Keratinocyte (primary cell): ENCODE measurements at places on chromosomes 1 and 21.

DNA sequence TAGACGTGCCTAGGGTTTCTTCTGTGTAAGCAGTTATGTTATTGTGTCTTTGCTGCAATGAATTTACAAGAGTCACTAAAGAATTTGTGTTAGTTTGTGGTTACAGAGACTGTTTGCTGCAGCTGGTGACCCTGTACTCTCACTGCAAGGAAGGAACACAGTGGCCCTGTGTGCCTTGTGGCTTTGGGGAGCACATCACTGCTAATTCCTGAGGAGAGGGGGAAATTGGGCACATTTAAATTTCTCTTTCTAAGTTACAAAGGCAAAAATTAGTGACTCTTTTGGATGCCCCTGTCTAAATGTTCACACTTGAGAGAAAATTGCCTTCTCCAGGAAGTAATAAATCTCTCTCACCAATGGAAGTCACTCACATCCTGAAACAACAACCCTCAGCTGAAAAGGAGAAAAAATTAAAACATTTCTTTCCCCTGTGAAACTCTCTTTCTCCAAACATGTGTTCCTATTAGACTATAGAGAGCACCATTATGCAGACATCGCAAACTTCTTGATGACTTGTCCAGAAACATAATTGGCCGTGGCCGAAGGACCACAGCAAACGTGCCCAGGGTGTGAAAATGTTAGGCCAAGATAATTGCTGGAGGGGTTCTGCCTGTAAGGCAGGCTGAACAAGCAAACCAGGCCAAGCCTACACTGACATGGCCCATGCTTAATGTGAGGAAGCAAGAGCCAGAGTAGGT, 32.3 kb upstream of the SPAG17 start:
- no peak for DNase-seq

DNA sequence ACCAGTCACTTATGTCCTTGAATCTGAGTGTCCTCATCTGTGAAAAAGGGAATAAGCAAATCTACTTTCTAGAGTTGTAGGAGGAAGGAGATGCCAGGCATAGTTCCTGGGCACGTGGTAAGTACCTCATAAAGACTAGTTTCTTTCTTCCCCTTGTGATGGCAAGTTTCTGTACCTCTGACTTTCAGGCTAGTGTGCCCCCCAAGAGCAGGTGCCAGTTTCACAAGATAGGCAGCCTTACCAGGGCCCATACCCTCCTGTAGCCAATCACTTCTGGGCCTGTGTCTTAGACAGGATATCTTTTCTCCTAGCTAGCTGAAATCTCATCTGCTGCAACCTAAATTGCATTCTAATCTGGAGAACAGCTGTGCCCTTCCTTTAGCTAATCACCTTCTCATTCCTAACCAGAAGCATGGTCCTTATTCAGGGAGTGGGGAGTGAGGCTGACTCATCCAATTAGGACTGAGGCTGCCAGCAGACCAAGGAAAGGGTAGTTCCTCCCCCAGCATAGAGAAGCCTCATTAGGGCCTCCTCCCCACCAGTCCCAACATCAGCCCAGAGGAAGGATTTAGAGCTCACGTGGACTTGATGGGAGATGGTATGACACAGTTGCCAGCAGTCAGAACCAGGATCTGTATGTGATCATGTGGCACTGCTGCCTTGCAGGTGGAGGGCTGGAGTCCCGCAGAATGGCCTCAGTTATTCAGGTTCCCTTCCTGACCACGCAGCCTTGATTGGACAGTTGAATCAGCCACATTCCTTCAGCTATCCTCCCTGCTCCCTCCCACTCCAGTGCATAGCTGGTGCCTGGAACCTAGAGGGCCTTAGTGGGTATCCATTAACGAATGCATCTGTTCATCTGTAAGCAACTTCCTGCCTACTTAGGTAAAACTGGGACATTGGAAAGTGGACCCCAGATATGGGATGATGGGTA, 7.9 kb downstream of the KLHDC8A start:
- DNase-seq, result no peak

DNA sequence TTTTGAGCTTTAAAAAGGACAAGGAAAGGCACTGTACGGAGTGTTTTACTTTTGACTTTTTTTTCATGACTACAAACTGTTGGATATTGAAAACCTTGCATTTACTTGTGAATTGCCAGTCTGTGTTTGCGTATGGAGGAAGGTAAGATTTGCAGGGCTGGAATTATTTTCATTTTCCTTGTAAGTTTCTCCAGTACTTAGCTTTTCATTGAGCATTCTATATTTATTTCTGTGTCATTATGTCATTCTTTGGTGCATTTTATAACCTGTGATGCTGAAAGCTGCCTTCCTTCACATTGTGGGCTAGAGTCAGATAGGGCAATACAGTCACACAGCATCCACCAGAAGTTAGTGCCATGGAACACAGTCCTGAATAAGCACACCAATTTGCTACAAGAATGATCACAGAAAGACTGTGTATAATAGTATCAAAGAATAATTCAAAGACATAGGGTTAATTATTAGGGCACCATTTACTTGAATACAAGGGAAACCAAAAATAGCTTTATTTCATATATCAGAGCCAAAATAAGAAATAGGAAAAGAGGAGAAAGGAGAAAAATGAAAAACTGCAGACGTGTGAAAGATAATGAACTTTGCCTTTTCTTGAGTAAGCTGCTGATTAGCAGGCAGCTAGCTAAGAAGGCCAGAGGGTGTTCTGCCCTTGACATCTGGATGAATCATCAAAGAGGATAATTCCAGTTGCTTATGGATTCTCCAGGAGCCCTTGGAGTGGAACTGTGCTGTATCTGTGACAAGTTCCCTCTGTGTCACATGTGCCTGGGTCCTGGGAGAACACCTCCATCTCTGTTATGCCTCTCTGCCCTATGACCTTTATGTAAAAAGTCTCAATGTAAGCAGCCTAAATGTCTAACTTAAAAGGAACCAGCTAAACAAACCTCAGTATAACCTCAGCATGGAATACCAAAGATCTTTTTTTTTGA, 8.0 kb upstream of the FAM20B start:
- DNase-seq, result no peak

DNA sequence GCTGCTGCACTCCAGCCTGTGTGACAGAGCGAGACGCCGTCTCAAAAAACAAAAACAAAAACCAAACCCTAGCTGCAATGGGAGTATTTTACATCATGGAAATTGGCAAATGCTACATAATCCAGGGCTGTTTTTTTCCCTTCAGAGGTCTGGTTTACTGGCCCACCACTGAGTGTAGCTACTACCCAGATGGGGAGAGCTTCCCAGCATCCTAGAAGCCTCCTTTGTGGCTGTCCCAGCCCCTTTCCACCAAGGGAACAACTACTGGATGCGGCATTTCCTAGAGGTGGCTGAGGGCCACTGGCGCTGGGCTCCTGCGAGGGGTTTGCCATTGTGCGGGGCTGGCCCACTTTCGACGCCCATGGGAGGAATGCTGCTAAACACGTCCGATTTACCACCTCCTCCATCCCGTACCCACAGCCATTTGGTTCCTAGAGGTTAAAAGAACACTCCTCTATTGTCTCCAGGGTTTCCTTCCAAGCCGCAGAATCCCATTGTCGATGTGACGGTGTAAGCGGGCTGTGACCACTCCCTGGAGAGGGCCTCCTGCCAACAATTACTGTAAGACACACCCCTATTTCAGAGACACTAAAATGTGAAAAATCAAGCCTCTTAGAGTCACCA, 55.4 kb downstream of the RUNX3 start:
- no peak for DNase-seq

- DNase-seq, result no peak
These were observed 123.6 kb upstream of the ZNF648 start for GRCh38 chr1:182185136-182185535.

- no peak for DNase-seq
These were observed 437.4 kb downstream of the NPHP4 start for GRCh38 chr1:5554784-5555183.

GRCh38 chr1:166875734-166876539, at the start of gene TADA1:
Gene TADA1, minus strand, starts transcription at chr1:166876264. Its CDS starts 31 bp downstream, at chr1:166876233.
- DNase-seq, result peak; percentile 83

DNA sequence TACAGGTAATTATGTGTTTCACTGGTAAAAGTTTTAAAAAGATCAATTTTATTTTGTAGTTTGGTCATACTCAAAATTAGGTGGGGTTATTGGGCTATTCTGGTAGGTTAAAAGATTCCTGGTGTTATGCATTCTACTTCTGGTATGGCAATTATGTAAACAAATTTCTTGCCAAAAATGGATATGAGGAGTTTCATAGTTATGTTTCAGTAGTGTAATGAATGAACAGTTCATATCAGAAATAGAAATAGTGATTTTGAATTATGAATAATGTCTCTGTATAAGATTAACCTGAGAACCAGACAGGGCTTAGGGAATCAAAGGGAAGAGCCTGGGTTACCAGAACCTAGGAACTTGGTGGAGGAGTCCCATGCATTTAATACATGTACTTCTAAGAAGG, 15.9 kb downstream of the ATF6 start:
- DNase-seq, result no peak

DNA sequence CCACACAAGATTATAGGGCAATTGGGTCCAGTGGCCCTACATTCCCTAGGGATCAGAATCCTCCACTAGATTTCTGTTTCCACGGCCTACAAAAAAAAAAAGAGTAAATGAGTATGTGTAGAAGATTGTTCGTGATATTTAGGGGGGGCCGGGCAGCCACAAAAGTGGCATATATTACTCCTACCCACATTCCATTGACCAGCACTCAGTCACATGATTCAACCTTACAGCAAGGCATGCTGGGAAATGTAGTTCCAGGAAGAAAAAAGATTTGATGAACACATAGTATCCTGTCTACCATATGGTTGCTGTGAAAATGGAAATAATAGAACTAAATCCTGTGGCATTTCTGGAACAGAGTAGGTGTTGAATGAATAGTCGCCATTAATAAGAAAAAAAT, 43.4 kb upstream of the GJB5 start:
- DNase-seq, result no peak

DNA sequence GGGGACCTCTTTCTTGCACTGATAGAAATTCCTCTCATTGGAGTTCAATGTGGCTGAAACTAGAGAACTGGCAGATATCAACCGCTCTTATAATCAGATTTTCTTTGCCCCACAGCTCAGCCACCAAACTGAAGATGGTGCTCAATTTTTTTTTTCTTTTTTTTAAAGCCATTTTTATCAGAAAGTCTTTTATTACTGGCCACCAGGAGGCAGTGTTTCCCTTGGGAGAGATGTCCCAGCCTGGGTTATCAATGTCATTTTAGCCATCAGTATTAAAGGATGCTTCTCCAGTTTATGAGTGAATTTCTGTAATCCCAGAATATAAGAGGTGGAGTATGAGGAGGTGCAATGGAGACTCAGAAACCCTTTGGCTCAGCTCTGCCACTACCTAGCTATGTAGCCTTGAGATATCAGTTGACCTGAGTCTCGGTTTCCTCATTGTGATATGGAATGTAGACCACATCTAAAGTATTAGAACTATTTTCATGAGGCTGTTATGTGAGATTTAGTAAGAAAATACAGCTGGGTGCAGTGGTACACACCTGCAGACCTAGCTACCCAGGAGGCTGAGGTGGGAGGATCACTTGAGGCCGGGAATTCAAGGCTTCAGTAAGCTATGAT, 27.6 kb downstream of the CD244 start:
- no peak for DNase-seq

DNA sequence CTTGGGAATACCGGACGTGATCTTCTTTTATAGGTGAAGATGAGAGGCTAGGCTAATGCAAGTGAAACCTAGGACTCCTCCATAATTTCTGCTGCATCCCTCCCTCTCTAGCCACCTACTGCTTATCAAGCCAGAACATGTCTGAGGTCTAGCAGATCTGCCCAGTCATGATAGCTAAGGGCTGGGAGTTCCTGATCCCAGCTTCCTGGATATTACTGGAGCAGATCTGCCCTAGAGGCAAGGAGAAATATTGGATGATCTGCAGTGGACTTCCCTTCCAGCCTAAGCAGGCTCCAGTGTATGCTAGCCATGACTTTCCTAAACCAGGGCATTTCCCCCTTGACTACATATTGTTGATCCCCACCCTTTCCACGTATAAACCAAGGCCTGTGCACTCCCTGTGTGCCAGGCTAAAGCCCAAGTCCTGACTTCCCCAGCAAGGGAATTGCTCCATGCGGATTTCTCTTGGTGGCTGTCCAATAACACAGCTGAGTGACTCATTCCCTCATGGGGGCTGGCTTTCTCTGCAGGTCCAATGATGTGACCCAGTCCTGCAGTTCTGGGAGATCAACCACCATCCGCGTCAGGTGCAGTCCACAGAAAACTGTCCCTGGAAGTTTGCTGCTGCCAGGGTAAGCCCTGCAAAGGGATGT, 15.5 kb upstream of the SARS1 start:
- DNase-seq, result peak; percentile 95

DNA sequence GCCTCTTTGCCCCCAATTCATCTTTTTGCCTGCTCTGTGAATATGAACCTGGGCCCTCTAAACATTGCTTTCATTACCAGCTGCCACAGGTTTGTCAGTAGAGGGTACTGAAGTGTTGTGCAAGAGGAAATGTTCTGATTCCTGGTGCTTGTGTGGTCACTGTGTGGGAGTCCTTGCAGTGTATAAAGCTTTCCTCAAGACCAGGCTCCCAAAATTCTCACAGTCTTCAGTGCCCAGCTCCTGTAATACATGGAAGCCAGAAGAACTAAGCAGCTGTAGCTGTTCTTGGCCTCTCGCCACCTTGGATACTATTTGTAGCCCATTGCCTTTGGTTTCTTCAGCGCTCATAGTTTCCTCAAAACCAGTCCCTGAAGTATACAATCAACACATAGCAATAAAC, 1046.2 kb downstream of the BRINP3 start:
- DNase-seq, result no peak

DNA sequence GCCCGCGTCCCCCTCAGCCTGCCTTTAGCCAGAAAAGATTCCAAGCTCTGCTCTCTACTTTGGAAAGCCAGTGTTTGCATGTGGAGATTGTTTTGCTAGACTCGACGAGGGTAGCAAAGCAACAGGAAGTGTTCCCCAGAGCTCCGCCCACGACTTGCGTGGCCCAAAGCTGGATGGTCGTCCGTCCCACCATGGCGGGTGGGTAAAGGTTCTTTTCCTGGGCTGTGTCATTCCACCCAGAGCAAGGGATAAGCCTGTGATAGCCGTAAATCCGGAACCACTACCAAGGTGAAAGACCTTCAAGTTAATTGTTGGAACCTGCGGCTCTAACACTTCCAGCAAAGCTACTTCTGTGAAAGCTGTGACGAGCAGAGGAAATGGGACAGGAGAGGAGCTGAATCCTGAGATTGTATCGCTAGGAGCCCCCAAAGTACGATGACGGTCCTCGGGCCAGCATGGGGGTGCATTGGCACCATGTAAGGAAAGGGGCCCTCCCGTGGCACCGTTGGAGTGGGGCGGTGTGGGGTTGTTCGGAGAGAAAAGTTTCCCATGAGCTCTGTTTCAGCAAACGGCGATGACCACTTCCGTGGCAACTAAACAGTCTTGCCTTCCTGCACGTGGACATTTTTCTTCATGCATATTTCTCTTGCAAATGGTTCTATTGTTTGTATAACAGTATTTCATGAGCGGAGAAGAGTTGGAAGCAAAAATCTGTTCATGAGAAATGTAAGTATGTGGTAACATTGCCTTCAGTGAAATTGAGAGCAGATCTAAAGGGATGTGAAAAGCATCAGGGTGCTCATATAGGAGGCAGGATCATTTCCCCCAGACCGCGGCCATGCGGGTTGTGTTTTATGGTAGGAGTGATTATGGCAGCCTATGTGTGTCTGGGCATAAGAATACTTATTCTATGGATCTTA, 8.4 kb downstream of the MX2 start:
- no peak for DNase-seq

GRCh38 chr1:147611021-147611426, 59.3 kb downstream of the ACP6 start:
- DNase-seq, result no peak

GRCh38 chr1:211986628-211987254, 48.6 kb downstream of the INTS7 start:
- no peak for DNase-seq

- no peak for DNase-seq
These were observed 258.4 kb upstream of the ZRANB2 start for GRCh38 chr1:71339238-71339637.
